ENCODE measurements at places on chromosomes 1 and 21.

- no peak for DNase-seq
Measured at GRCh38 chr1:115308969-115309368, 29.1 kb downstream of the NGF start.

DNA sequence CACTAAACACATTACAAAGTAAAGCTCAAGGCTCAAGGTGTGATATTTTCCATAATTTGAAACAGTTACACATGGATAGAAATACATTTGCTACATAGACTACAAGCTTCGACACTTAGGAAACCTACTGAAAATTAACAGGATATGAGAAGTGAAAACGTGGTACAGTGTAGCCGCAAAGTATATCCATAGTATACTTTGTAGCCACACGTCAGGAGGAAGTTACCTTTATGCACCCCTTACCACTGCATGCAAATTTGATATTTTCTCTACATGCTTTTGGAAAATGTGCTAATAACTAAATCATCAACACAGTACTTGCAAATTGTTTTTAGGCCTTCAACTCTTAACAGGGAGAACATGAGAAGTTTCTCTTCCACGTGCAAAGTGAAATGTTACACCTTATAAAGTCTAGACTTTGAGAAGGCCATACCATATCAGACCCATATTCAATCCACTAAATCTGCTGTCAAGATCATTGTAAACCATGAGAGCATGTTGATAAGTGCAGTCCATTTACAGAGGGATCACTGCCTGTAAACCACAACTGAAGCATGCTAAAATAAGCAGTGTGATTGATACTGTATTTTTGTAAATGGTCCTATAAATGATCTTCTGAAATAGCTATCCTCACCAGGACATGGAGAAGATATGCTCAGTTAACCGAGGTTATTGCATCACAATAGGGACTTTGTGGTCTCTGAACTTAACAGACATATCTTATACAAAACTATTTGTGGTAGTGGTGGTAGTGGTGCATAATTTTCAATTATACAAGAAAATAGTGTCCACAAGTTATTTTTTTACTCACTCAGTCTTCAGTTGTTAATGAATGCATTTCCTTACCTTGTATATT lies 64.7 kb downstream of the VAV3 start:
- DNase-seq = no peak

DNA sequence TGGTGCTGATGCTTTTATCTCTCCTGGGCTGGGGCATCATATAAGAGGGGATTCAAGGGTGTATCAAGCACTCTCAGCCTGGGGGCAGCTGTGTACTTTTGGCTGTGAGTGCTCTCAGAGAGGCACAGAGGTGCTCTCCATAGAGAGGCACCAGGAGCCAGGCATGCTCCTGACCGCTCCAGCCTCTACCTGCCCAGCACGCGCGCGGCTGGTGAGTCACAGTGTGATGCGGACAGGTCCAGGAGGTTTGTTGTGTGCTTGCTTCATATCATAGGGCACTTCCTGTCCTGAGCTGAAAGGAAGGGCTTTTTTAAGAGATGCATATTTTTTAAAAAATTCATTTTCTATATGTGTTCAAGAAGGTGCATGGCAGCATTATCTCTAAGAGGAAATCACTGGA lies 93.6 kb upstream of the BCAR3 start:
- DNase-seq = no peak

GRCh38 chr1:68230484-68230802 lies 1.9 kb downstream of the WLS start:
- no peak for DNase-seq

GRCh38 chr1:95584315-95584714 lies 350.3 kb downstream of the RWDD3 start:
- DNase-seq = no peak

GRCh38 chr21:14699433-14700407 lies 153.6 kb upstream of the SAMSN1 start:
- no peak for DNase-seq
